Pons (tissue), 1 donor: ENCODE measurements at places on chromosomes 11 and 22.

DNA sequence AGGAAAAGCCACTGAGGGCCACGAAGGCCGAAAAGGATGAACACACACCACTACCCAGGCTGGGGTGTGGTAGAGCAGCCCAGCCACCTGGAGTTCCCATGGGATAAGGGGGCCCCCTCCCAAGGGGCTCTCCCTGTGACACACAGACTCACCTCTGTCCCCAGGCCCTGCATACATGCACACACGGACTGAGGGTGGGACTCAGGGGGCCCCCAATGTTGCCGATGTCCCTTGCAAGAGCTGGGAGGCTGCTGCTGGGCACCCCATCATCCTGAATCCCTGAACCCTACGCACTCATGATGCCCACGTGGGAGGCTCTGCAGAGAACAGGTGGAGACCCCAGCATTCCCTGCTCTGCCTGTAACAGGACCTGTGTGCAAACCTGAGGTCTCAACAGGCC is 14.5 kb downstream of the SHANK2 start:
- no peak for DNase-seq

DNA sequence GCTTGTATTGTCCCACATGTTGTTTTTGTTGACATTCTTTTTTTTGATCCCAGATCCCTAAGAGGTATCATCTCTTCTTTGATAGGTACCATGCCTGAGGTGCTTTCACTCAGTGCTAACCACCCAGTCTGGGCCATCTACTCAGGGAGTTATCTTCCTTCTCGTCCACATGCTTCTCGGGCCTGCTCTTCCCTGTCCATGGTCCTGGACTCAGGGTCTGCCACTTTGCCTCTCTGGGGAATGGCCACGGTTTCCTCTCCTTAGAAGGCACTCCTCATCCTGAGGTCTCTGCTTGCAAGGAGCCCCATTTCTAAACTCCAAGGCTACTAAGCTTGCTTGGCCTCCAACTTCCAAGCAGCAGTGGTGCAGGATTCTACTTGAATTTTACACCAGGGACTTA is 227.0 kb upstream of the NCAM1 start:
- no peak for DNase-seq

GRCh38 chr11:129643031-129643721 is 172.5 kb upstream of the TMEM45B start:
- no peak for DNase-seq

DNA sequence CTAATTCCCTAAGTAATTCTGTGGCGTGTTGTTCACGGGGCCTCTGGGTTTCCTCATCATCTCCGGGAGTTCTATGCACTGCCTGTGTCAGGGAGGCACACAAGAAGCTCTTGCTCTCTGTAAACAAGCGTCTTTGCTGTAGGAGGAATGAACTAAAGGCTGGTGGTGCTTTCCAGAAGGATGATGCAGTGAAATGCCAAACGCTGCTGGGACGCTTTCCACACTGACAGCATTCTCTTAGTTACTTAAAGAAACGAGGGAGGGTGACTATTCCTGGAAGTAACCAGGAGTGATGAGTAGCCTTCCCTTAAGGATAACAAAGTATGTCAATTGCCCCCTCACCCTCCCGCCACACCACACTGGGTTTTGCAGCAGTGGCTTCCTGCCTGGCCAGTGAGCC is 38.5 kb upstream of the NUP50 start:
- no peak for DNase-seq

GRCh38 chr11:114291381-114291780 is 4.8 kb upstream of the NNMT start:
- no peak for DNase-seq

DNA sequence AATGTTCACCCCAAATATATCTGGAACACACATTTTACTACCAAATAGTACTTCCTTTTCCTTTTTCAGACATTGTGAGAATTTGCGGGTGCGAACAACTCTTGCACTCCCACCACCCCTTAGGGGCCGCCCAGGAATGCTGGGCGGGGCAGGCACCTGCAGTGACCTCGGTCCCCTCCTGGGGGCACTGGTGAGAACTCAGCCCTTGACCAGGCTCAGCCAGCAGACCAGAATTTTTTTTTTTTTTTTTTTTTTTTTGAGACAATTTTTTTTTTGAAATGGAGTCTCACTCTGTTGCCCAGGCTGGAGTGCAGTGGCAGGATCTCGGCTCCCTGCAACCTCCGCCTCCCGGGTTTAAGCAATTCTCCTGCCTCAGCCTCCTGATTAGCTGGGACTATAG is 75.8 kb downstream of the ARHGAP8 start:
- no peak for DNase-seq

- no peak for DNase-seq
These were observed 8.7 kb upstream of the ANKRD13D start for GRCh38 chr11:67280341-67280787.

- peak; percentile 24 for DNase-seq
These were observed 17.5 kb downstream of the FAM227A start for GRCh38 chr22:38638728-38639127.

DNA sequence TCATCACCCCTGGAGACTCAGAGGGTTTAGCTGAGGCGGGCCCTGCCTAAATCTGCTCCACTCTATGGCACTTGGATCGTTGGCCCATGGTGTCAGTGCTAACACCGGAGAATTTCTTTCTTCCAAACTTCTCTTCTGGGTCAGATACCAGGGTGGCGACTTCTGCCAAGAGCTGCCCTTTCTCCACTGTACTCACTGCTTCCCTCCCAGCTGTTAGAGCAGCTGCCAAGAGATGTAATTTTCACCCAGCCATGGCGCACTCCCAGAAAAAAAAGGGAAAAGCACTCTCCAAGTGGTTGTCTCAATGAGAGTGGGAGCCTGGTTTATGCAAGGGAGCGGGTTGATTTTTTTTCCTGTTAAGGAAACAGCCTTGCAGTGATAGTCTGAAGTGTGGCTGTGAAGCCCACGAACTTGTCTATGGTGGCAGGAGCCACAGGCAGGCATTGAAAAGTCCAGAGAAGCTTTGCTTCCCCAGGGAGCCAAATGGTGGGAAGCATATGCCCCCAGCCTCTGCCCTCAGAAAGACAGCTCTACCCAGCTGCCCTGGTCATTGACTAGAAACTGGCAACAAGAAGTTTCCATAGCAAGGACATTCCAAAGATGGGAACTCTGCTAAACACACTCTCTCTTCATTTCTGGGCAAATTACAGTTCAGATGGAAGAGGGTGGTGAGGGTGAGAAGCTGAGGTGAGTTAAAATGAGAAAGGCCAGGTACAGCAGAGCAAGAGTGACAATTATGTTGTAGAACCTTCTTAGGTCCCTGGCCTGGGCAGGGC is 10.7 kb downstream of the PCSK7 start:
- DNase-seq: peak; percentile 60

DNA sequence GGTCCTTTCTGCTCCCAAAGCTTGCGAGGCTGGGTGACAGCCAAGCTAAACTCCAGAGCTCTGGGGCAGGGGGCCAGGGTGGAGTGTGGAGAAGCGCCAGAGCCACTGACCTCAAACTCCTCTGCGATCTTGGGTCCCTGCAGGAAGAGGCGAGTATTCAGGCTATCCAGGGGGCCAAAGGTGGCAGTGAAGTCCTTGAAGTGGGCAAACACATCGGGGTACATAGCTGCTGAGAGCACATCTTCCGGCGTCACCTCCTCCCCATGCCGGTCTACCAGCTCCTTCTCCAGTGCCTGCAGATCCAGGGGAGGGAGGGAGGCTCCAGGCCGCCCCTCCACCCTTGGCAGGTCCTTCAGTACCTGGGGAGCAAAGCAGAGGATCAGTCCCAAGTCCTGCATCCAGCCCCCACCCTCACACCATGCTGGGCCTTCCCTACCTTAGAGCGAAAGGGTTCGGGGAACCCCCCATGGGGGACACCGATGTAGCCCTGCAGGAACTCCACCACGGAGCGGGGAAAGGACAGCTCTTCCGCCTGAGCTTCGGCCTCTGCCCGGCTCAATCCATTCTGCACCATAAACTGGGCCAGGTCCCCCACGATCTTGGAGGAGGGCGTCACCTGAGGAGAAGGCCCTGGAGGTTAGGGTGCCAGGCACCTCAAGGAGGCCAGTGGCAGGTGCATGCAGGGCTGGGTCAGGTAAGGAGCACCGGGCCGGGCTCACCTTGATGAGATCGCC is 6.4 kb downstream of the RCE1 start:
- no peak for DNase-seq

- no peak for DNase-seq
These were observed 575 bp downstream of the DUSP18 start for GRCh38 chr22:30667107-30667493.

DNA sequence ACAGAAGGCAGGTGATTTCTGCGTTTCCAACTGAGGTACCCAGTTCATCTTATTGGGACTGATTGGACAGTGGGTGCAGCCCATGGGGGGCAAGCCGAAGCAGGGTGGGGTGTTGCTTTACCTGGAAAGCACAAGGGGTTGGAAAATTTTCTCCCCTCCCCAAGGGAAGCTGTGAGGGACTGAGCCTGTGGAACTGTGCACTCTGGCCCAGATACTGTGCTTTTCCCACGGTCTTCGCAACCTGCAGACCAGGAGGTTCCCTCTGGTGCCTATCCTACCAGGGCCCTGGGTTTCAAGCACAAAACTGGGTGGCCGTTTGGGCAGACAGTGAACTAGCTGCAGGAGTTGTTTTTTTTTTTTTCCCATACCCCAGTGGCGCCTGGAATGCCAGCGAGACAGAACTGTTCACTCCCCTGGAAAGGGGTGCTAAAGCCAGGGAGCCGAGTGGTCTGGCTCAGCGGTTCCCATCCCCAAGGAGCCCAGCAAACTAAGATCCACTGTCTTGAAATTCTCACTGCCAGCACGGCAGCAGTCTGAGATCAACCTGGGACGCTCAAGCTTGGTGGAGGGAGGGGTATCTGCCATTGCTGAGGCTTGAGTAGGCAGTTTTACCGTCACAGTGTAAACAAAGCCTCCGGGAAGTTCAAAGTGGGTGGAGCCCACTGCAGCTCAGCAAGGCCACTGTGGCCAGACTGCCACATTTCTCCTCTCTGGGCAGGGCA is 97.2 kb downstream of the JRKL start:
- DNase-seq: no peak

GRCh38 chr22:43976861-43977795 is 21.9 kb downstream of the SAMM50 start:
- no peak for DNase-seq
